ENCODE measurements at places on chromosomes 3 and 15.

DNA sequence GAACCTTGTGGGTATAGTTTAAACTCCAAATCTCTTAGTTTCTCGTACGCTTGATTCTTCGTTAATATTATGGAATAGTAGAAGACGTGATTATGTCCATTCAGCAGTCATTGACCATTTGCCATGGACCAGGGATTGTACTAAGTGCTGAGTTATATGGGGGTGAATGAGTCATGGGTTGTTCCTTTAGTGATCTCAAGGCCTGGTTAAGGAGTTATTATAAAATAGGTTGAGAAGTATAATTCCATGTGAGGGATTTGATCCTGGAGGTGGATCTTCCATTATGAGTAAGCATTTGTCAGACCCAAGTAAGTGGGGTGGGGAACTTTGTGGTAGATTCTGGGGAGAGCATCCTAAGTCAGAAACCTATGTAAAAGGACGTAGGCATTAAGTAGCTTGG lies 15.4 kb downstream of the NR2C2 start:
- DNase-seq: no peak

DNA sequence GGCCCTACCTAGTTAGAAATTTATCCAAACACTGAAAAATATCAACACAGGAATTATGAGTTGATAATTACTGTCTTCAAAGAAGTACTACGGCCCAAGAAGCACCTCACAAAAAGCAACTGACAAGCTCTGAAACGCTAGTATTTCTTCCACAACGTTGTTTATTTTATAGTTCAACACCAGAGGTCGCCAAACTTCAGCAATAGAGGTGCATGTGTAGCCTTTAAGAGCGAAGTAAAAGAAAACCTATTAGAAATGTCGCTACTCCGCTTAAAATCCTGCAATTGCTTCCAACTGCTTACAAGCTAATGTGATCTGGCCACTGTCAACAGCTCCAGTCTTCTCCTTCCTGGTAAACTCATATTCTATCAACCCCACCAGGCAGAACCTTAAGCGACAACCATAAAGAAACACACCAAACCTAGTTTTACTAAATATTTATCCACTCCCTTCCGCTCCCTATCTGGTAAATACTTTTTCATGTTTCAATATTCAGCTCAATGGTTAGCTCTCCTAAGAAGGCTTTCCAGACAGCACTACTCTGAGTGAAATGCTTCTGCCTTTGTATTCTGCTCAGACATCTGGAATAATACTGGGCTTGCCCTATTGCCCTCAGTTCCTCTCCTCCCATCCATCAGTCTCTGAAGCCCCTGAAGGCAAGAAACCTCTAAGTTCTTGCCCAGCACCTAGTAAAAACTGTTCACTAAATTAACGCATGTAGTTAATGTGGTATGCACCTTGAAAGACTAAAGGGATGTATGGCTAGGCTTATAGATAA lies 110.2 kb downstream of the NR1I2 start:
- DNase-seq: no peak

DNA sequence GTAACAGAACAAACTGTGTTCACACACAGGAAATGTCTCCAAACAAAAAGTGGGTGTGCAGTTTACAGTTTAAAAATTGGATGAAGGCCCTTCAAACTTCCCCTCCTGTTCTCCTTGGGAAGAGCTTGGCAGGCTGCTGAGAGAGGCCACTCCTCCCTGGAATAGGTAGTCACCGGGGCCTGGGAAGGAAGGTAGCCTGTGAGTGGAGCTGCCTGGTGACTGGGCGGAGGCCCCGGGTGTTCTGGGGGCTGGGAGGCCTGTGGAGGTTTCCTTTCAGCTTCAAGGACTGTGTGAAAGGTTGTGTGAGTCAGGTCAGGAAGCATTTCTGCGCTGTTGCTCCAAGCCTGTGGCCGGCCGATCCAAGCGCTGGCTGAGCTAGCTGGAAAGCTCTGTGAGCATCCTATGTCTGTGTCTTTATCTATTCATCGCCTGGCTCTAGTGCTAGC lies 14.1 kb downstream of the SLCO3A1 start:
- no peak for DNase-seq

- no peak for DNase-seq
These were observed 13.5 kb downstream of the BFSP2 start for GRCh38 chr3:133413161-133414020.

- DNase-seq: no peak
These were observed 43.6 kb upstream of the CNOT10 start for GRCh38 chr3:32641356-32641755.

DNA sequence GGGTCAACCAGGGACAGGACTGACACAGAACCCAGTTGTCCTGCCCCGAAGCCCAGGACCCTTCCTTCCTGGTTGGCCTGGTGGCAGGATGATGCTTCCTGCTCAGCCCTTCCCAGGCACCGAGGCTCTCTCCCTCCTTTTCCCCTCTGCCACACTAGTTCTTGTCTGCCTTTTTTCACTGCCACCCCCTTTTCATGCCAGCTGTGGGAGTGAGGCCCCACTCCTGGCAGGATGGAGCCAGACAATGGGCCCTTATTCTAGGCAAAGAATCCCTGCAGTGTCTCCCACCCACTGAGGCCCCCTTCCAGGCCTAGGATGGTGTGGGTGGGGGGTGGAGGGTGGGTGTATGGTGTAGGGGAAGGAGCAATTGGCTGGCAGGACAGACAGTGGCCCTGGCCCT lies 1.1 kb upstream of the SCAMP5 start:
- DNase-seq: no peak

GRCh38 chr3:69646287-69647067 lies 92.8 kb upstream of the MITF start:
- no peak for DNase-seq

DNA sequence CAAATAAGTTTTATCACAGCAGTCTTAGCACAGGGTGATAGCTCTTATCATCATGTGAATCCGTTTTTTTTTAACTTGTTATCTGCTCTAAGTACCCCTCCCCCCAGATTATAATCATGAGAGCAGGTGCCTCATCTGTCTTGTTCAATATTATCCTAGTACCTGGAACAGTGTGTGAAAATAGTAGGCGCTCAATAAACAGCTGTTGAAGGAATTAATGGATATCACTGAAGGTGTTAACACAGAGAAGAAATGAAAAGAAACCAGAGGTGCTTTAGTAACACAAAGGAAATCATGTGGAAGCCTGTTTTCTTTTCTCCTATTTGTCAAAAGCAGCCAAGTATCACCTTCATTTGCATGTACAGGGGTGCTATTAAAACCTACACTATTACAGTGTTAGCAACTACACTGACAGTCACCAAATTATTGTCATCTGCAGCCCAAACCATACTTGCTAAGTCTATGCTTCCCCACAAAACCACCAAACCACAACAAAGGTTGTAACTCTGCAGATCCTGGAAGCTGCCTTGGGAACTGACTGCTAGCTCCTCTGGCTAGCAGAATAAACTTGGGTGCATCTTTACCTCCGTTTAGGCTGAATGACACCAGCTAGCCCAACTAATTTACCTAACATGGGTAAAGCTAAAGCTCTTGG lies 2.9 kb downstream of the XPC start:
- peak; percentile 22 for DNase-seq

DNA sequence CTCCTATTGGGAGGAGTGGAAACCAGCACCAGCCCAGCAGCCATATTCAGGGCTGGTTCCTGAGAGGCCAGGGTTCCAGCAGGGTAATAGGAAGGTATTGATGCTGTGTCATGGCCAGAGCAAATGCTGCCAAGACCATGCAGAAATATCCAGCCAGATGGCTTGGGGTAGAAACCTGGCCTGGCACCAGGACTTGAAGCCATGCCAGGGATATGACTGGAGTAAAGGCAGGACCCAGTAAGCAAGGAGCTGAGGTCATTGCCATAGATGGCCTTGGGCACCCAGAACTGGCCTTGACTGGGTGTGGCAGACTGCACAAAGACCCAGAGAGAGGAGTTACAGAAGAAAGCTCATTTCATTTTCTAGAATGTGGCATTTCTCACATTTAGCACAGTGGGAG lies 257.6 kb upstream of the GOLGA6L4 start:
- DNase-seq: no peak

DNA sequence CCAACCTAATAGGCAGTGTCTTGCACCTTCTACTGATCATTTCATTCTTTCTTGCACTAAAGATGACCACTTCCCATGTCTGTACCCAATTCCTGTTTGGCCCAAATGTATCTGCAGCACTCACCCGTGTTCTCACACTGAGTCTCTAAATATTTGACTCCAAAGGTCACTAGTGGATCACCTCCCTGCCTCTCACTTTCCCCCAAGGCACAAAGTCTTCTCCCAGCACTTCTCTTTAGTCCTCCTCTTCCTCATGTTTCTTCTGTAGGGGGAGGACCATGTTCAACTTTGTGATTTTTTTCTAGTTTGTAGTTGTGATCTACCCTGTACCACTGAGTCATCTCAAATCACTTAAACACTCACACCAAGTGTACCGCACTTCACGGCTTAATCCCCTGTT lies 13.9 kb downstream of the NR1I2 start:
- no peak for DNase-seq

- DNase-seq: no peak
These were observed at the start of gene COL8A1 for GRCh38 chr3:99638167-99638948. TSS of gene COL8A1 (plus strand) at chr3:99638594. CDS start at chr3:99790683, 152,089 bp downstream.

GRCh38 chr3:34938784-34939183 lies 700.5 kb upstream of the ARPP21 start:
- no peak for DNase-seq

DNA sequence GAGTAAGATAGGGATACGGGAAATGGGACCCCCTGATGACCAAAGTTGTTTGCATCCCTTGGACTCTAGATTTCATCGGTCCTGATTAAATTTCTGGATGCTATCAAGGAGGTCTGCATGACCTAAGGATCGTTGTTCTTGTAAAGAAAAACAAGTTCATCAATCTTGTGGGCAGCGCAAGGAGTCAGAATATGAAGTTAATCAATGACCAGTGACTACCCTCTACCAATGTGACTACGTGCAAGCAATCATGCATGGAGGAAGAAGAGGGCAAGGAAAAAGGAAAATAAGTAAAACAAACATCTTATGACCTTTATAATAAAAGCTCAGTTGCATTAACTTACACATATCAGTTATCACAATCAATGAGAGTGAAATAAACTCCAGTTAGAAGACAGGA lies 139.7 kb downstream of the RTP4 start:
- DNase-seq: no peak

DNA sequence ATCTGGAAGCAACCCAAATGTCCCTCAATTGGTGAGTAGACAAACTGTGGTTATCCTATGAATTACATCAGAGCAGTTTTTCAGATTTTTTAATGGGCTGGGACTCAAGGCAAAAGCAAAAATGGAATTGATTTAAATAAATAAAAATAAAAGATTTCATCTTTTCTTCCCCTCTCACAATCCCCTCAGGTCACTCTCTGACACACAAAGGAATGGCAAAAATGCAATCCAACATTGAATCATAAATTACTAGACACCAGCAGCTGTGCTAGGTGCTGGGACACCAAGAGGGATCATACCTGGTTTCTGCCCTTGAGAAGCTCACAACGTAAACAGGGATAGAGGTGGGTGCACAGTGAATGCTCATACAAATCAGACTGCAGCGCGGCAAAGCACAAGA lies 58.8 kb downstream of the CPN2 start:
- no peak for DNase-seq

DNA sequence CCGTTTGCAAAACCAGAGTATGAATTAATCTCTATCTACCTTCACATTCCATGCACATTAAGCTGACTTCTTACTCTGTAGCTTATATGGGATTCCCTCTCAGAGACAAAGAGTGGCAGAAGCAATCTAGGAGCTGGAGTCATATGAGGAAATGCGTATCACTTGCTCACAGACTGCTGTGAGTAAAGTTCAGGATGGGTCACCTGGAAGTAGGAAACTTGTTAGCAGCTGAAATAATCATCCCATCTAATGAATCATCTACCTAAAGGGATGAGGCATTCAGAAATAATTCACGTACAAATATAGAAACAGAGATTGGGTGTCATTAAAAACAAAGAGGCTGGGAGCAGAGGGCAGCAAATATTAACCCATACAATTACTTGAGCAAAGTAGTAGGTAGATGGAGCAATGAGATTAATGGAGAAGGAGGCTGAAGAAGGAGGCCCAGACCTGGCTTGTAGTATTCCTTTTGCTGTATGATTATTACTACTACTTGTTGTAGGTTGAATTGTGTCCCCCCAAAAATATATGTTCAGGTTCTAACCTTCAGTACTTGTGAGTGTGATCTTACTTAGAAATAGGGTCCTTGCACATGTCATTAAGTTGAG lies 866.3 kb downstream of the ROBO2 start:
- DNase-seq: no peak

DNA sequence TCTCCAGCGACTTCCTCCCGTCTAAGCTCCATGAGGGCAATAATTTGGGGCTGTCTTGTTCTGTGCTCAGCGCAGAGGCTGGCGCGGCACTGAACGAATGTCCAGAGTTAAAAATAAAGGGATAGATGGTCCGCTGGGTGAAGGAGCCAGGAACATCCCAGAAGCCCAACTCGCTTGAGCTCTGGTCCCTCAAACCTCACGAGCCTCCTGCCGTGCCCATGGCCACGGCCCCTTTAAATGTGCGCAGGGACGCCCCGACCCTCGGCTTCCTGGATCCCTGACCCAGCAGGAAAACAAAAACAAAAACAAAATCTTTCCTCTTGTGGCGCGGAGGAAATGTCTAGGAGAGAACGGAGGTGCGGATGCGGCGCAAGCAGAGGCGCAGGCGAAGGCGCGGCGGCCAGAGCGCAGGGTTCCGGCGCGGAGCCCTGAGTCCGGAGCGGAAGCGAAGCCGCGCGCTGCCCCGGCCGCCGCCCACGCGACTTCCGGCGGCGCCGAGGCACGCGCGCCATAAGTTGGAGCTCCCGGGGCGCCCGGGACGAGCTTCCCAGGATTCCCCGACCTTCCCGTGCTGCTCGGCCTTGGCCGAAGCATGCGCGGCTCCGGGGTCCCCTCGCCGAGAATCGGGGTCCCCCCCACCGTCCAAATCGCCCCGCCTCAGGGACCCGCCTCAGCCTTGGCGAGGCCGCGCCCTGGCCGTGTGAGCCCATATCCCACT lies 52.9 kb upstream of the WNT7A start:
- no peak for DNase-seq

GRCh38 chr3:12287727-12288181 lies 1.1 kb upstream of the PPARG start:
- no peak for DNase-seq

DNA sequence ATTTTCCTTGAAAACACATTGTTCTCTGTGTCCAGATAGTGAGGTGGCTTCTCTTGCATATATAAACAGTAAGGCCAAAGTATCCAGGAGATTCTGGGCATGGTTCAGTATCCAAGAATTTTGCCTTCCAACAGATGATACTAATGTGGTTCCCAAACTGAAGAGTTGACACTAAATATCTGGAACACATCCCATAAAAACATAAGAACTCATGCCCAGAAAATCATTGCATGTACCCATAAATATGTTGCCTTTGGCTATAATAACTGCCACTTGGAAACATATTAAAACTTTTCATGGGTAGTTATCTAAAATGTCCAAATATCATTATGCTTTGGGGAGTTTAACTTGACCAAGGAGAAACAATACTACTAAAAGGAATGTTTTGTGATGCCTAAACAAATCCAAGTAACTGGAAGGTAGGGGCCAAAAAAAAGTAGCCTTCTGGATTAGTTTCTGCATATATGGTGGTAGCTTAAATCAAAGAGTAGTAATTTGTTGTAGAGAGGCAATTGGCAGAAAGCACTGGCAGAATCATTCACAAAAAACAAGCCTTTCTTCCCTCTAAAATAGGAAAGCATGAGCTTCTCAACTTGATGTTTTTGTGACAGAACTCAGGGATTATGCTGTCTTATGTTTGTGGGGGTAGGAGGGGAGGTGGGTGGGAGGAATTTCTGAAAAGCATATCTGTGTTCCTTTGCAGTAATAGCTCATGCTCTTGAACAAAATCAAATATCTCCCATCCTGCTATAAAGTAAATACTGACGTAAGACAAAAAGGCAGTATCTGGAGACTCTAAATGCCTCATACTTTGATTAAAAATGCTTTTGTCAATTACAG lies 753.9 kb downstream of the TUSC7 start:
- DNase-seq: no peak

- DNase-seq: no peak
These were observed 91.0 kb downstream of the XXYLT1 start for GRCh38 chr3:195179776-195180489.

Data from stimulated activated CD8-positive, alpha-beta memory T cell treated with anti-CD3 and anti-CD28 coated beads, Interleukin-4, amount 100 ng/mL, for 1 hour (primary cell).